Stimulated activated CD4-positive, alpha-beta T cell treated with anti-CD3 and anti-CD28 coated beads, Interleukin-15, amount 100 ng/mL, for 48 hours (primary cell): ENCODE measurements at places on chromosomes 16 and 17.

DNA sequence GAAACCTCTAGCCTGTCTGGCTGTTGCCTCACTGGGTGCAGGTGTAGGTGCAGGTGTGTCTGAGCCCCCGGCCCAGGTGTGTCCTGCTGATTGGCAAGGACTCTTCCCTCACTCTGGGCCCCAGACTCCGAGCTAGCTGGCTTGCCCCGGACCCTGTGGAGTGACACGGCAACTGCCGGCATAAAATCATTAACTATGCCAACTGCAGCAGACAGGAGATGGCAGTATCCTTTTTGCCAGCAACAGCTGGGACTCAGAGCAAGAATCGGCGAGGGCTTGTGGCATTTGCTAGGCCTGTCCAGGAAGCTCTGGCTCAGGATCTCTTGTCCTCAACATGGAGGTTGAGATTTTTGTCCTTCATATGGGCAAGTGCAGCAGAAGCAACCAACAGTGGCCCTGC is 20.8 kb downstream of the CIAPIN1 start:
- DNase-seq = no peak

DNA sequence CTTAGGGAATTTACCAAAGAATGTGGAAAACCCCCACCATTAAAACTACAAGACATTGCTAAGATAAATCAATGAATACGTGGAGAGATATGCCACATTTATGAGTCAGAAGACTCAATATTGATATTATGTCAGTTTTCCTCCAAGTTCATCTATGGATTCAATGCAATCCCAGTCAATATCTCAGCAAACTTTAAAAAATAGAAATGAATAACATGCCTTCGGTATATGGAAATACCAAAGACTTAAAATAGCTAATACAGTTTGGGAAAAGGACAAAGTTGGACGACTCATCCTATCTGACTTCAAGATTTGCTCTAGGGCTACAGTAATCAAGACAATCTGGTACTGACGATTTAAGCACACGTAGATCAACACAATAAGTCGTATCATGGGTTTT is 31.2 kb downstream of the PIK3R5 start:
- DNase-seq = no peak

DNA sequence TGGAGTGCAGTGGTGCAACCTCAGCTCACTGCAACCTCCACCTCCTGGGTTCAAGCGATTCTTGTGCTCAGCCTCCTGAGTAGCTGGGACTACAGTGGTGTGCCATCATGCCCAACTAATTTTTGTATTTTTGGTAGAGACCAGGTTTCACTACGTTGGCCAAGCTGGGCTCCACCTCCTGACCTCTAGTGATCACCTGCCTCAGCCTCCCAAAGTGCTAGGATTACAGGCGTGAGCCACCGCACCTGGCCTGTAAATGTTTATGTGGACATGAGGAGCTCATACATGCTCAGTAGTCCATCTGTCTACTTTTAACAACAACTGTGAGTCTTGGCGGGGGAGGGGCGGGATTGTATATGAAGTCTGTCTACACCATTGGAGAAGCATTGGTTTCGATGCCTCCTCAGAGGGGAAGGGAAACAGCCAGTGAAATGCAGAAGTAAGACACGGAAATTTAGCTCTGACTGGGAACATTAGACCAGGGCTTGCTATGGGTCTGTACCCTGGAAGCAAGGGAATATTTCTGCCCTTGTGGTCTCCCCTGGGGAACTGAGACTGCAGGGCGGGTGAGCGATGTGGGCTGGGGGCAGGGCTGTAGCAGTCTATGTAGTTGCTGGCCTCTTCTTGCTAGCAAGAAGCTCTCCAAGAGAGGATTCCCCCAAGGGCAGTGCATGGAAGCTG is 9.3 kb downstream of the NUBP1 start:
- DNase-seq = no peak

- DNase-seq = no peak
These were observed 99.8 kb downstream of the NLK start for GRCh38 chr17:28142305-28142704.

- no peak for DNase-seq
These were observed 130.8 kb downstream of the SDK2 start for GRCh38 chr17:73513426-73513825.

GRCh38 chr17:42202696-42203095 is 8.4 kb upstream of the GHDC start:
- DNase-seq = no peak

GRCh38 chr16:55552621-55553020 is 13.9 kb upstream of the CAPNS2 start:
- DNase-seq = no peak

DNA sequence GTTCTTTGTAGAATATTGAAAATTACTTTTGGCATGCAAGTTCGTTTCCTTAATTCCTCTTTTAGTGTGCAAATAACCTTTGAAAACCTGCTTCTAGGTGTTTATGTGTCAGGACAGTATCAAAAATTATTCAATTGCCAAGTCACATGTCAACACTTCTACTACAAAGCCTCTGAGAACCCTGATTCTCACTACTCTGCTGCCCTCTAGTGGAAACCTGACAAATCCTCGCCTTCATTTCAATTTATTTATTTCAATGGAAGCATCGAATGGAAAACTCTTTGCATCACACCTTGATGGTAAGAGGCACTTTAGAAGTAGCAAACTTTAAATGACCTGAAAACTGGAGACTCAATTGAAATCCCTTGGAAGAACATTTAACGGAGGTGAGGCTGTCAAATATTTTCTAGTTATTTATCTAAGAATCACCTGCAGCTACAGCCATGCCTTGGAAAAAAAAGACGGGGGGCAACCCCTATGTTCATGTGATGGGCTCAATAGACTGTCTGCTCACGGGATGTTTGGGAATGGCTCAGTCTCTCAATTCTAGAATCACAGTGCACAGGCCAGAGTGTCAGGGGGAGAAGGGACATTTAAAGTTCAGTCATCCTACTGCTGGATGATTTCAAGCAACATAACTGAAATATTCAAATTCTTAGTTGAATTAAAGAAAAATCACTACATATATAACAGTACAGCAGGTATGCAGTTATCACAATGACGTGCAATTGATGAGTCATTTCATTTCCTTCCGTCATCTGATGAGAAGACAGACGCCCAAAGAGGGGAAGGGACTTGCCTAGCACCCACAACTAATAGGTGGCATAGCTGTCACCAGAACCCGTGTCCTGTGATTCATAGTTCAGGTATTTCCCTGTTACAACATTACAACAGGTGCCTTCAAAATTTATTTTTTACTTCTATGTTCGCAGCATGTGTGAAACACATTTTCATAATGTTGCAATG is 563.9 kb downstream of the TOX3 start:
- peak; percentile 2 for DNase-seq

- DNase-seq = no peak
These were observed 5.4 kb downstream of the VMP1 start for GRCh38 chr17:59712862-59713261.

DNA sequence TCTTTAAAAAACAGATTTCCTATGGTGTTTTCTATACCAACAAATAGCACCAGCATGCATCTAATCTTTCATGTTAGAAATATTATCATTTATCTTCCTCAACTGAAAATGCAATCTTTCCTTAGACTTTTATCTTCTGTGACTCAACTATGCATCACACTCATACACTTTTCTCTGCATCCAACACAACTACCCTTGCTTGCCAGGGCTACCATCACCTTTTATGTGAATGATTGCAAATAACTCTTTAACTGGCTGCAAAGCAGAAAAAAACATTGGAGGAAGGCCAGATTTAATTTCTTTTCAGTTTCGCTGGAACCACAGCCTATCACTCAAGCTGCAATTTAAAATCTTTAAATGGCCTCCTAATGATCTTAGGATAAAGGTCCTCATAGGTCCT is 212.9 kb downstream of the CDH8 start:
- no peak for DNase-seq

DNA sequence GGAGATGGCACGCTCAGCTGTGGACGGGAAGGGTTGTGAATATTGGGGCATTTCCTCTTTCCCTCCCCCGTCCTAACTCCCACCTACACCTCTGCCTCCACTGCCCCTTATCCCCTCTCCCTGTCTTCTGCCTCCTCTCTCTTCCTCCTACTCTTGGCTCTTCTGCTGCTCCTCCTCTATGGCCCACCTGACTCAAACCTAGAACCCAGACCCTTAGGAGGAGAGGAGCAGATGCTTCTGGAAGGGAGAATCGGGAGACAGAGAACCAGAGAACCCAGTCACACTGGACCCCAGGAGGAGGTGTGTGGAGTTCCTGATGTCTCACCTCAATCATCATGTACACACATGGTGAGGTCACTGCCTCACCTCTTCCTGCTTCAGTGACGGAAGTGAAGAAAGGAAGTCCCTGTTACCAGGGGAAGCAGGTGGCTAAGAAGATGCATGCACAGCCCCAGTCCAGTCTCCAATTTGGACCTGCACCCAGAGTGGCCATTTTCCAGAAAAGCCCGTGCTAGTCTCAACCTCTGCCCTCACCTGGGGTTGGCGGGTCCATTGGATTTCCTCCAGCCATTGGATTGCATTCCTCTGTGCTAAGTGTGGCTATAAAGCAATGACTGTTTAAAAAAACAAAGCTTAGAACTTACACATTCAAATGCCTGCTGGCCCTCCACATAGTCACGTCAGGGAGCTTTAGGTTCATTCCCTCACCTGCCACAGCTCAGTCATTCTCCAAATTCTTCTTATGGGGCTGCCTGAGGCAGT is 4.0 kb downstream of the RNF222 start:
- DNase-seq = no peak

DNA sequence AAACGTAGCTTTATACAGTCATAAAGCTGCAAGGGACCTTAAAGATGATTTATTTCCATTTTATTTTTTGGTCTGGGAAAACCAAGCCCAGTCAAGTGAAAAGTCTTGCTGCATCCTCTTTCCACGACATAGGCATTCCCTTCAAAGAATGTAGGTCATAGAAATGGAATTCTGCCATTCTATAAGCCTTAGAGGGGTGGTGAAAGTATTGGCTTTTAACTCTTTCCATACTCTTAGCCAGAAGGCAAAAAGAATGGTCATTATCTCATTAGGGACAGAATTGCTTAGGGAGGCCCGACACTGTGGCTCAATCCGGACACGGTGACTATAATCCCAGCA is 7.9 kb upstream of the MSL1 start:
- no peak for DNase-seq

- no peak for DNase-seq
These were observed 25.3 kb upstream of the UBE2I start for GRCh38 chr16:1283996-1284616.

DNA sequence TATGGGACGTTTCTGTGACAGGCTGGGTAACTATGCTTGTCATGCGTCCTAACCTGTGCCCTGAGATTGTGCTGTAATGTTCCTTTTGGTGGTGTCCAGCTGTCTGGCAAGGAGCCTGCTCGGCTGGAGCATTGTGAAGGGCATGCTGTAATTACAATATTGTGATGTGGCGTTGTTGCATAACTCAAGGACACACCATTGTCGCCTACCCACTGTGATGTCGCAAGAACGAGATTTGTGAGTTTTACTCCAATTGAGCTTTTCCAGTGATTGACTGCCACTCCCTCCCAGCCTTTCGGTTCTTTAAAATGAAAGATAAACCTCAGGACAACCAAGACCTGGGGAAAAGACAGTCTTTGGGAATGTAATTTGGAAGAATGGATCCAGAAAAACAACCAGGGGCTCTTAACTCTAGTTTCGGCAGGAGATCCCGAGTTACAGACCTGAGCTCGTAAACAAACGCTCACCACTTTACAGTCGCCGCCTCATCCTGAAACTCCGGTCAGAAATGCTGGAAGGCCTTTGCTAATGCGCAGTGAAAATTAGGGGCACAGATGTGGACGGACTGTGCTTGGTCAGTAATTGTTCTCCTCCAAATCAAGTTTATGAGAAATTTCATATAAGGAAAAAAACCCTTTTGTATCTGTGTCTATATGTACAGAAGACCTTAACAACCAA is 1.3 kb downstream of the ZNF750 start:
- no peak for DNase-seq

DNA sequence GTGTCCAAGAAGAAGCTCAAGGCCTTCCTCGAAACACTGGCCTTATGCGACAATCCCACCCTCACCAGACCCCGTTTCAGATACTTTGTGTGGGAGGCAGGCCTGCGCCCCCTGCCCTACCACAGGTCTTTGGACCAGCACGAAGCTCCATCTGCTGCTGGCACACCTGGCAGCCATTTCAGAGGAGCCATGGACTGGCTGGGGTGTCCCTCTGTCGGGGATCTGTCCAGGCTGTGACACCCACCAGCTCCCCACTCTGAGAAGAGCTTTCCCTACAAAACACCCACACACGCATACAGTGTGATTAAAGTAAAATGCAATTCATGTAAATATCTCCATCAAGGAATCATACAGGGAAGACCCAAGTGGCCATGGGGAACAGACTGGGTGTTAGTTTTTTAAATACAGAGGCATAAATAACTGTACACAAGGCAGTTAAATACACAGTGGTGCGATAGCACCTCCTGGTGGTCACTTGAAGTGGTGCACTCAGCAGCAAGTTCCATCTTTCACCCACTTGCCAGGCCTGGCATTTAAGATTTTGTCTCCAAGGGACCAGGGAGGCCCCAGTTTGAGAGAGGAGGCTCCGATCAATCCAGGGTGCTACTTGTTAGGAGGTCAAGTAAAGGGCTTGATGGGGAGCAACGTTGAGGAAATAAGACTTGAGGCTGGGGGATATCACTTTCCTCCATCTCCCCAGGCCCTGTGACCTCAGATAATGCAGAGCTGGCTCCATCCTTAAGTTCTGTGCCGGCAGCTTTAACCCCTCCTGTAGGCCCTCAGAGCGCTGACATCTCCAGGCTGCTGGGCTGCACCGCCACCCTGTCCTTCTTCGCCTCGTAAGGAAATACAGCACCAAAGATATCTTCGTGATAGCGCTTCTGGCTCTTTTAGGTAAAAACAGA is 43.6 kb downstream of the NOS2 start:
- DNase-seq = peak; percentile 29

DNA sequence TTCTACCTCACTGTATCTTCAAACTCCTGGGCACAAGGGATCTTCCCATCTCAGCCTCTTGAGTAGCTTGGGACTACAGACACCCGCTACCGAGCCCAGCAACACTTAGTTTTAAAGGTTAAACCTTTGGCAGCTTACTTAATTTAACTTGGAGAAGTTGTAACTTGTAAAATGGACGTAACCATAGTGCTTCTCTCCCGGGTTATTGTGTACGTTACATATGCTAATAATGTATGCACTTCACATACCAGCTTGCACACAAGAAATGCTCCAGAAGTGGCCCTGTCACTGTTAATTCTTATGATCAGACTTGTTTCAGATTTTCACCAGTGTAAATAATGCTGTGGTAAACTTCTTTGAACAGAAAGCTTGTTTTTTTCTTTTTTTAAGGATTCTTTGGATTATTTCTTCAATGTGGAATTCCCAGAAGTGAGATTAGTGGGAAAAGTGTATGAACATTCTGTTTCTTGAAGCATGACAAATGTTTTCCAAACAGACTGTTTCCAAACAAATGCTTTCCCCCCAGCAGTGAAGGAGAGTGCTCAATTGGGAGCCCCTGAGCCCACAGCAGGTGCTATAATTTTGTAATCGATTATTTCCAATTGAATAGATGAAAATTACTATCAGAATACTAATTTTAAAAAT is 61.5 kb downstream of the EPN2 start:
- DNase-seq = no peak
